ENCODE measurements at places on chromosomes 1 and 21.
A peak's percentile ranks its signal among the peaks of the same experiment; 100 is the strongest.

DNA sequence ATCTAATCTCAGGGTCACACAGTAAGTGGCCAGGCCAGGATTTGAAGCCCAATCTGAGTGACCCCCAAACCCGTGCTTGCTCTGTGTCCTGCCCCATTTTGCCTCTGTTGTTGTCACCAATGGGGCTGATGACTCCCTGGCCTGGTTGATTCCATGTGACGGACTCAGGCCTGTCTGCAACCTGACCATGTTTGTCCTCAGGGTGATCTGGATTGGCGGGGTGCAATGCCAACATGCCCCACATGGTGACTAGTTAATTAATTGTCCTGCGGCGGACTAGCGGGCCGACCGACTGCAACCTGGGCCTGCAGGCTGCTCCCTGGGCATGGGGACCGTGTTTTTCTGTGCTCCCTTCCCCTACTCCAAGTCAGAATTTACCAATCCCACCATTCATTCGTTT lies 256.3 kb downstream of the MATN1 start:
- DNase-seq, result no peak

GRCh38 chr1:4345094-4345493 lies 309.3 kb upstream of the AJAP1 start:
- no peak for DNase-seq

GRCh38 chr1:65207317-65207716 lies 59.3 kb downstream of the AK4 start:
- DNase-seq, result no peak

DNA sequence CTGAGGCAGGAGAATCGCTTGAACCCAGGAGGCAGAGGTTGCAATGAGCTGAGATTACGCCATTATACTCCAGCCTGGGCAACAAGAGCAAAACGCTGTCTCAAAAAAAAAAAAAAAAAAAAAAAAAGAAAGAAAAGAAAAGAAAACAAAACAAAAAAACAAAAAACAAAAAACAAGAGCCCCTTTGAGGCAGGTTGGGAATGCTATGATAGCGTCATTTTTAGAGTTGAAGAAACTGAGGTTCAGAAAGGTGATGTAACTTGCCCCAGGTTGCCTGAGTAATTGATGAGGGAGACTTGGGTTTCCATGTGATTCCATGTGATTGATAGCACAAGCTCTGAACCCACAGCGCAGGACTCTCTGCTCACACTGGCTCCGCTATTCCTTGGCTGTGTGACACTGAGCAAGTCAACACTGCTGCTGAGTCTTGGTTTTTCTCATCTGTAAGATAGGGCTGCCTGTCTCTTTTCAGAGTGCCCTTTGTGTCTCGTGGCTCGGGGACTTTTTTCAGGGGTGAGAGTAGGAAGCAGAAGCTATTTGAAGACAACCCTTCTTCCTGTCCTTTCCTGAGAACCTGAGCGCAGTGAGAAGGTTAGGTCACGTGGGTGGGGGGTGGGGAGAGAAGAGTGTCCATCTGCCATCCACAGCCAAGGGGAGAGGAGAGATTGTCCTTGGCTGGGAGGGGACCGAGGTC lies 2.5 kb downstream of the CNR2 start:
- DNase-seq, result no peak

- DNase-seq, result no peak
These were observed 675.0 kb downstream of the USP25 start for GRCh38 chr21:16404776-16405175.

GRCh38 chr21:35581640-35582039 lies 478.7 kb downstream of the SETD4 start:
- no peak for DNase-seq

GRCh38 chr1:151143986-151144385 lies 2.4 kb downstream of the SEMA6C start:
- no peak for DNase-seq

- no peak for DNase-seq
These were observed 13.6 kb downstream of the DIP2A start for GRCh38 chr21:46472246-46472645.

DNA sequence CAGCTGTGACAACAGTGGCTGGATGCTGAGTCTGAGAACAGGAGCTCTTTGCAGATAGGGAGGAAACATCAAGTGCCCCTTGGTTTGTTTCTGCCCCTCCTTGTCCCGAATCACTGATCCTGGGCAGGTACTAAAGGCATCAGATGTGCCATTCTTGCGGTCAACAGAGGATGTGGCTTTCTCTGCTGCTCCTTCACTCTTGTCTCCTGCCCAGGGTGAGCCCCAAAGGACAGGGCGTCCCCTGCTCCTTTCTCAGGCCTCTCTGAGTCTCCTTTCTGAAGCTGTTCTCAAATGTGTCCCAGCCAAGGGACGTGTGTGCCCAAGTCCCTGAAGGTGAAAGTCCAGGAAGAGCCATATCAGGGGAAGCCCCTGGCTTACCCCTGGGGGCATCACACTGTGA lies 31.7 kb downstream of the SLC37A1 start:
- no peak for DNase-seq

GRCh38 chr1:193419295-193419694 lies 232.9 kb upstream of the B3GALT2 start:
- DNase-seq, result no peak

GRCh38 chr1:54352755-54353154 lies 53.4 kb downstream of the SSBP3 start:
- no peak for DNase-seq

DNA sequence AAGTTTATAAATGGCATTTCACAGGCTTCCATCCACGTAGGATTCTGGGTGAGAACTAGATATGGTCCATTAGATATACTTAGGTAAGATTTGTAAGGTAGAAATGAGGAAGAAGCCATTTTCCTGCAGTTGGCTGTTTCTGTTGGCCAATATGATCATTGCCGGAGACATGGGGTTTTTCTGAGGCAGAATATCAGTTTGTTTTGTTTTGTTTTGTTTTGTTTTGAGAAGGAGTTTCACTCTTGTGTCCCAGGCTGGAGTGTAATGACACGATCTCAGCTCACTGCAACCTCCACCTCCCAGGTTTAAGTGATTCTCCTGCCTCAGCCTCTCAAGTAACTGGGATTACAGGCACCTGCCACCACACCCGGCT lies 8.7 kb upstream of the EYA3 start:
- no peak for DNase-seq

GRCh38 chr1:7299329-7299799 lies 471.7 kb upstream of the VAMP3 start:
- peak; percentile 96 for DNase-seq

- DNase-seq, result no peak
These were observed 46.2 kb downstream of the GPR3 start for GRCh38 chr1:27438621-27439061.

- DNase-seq, result no peak
These were observed 1.4 kb downstream of the EVA1C start for GRCh38 chr21:32413697-32414578.

- DNase-seq, result no peak
These were observed 17.8 kb upstream of the SERTAD4 start for GRCh38 chr1:210214573-210215409.

DNA sequence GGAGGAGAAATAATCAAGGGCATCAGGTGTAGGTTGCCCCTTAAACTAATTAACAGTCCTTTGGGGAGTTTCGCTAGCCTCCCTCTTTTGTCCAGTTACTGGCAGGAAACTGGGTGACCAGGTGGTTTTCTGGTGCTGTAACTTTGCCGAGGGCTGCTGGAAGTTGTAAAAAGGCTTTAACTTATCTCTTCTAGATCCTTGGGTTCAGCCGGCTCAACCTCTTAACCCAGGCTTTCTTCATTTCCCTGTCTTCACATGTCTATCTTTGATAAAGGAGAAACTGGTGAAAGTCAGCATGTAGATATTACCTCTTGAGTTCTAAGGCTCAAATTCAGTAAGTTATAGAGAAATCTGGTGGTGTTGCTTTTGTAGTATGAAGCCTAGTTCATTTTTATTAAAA lies 289.7 kb upstream of the NRIP1 start:
- DNase-seq, result no peak

DNA sequence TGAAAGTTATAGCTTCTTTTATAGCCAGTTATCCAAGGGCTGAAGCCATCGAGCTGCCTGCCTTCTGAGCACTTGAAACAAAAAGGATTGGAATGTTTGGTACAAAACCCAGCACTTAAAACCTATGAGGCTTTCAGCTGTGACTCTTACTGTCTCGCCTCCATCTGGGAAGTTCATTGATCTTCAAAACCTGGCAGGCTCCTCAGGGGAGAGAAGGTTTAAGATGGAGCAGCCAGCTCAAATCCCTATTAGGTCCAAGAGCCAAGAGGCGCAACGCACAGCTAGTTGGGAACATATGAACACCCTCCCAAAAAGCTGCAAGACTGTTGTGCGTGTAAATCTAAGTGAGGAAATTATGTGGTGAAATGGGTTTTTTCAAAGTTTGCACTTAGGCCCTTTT lies 33.4 kb downstream of the BACE2 start:
- DNase-seq, result no peak

DNA sequence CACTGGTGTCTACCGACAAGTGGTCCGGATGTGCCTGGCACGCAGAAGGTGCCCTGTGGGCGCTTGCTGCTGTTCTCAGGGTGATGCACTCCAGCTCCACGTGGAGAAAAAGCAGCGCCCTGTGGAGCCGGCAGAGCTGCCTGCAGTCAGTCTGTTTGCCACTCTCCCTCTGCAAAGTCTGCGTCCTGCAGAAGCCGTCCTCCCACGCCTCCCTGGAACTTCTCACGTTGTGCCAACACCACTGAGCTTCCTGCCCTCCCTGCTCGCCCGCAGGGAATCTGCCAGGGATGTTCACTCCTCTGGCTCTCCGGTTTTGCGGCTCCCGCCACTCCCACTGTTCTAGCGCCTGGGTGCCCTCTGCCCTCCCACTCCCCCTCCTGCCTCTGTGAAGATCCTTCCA lies 19.8 kb upstream of the UBXN10 start:
- DNase-seq, result no peak

DNA sequence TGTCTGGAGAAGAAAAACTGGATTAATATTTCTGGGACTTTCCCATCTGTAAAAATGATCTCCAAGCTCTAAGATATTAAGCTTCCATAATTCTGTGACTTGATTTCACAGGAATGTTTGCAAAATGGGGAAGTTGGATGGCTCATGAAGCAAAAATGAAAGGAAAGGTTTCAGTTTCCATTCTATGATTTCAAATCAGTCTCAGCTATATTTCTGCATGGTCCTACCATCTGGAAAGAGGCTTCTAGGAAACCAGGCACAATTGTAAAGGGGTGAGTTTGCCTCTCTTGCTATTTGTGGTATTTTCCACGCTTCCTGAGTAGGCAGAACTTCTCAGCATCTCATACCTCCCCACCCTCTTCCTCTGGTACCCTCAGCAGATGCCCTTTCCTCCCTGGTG lies 22.4 kb upstream of the ACTN2 start:
- DNase-seq, result no peak

DNA sequence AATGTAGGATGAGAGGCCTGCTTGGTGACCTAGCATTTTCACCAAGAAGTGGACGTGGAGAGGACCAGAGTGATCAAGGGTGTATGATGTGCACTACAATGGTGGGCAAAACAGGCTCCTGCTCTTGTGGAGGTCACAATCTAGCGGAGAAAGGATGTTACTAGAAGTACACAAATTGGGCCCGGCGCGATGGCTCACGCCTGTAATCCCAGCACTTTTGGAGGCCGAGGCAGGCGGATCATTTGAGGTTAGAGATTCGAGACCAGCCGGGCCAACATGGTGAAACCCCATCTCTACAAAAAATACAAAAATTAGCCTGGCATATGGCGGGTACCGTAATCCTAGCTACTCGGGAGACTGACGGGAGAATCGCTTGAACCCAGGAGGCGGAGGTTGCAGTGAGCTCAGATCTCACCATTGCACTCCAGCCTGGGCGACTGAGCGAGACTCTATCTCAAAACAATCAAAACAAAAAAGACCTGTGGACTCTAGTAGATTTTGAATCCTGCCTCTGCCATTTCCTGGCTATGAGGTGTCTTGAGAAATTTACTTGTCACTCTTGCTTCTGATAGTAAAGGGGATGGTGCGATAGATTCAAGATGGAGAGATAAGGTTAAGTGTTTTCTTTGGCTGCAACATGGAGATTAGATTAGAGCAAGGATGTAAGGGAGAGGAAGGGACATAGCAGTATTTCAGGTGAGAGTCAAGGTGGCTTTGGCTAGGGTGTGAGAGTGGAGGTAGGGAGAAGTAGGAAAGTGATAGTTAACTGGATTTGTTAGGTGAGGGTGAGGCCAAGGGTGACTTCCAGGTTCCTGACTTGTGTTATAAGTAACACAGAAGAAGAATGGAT lies 7.1 kb downstream of the KLF18 start:
- DNase-seq, result no peak

- no peak for DNase-seq
These were observed 84.0 kb downstream of the PBX1 start for GRCh38 chr1:164643018-164643417.

GRCh38 chr1:115074839-115075534 lies 14.3 kb downstream of the TSPAN2 start:
- DNase-seq, result no peak

- no peak for DNase-seq
These were observed 63.3 kb upstream of the LRRC8D start for GRCh38 chr1:89757532-89757931.

DNA sequence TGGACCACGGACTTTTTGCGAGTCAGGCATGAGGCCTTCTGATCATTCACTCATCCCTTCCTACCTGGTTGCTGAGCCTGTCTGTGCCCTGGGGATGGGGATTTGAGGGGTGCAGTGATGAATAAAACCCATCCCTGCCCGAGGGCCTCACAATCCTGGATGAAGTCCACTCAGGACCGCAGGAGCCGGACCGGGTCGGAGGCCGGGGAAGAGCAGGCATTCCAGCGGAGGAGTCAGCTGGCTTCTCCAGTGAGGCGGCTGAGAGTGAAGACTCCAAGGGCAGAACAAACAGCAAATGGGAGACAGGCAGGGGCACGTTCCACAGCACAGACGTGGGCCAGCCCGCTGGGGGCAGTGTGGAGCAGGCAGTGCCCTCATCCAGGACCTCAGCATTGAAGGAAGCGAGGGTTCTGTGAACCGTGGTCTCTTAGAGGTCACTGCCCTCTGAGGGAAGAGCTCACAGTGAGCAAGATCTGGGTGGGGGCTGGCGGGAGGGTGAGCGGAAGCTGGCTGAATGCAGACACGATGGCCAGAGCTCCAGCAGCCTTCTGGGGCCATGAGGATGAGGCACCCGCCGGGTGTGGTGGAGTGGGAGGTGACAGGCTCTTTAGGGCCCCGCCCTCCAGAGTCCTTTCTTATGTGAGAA lies 10.9 kb upstream of the LRRC3 start:
- no peak for DNase-seq

Measured in brain pericyte (primary cell).